ENCODE measurements at places on chromosomes 1 and 21.
A peak's percentile ranks its signal among the peaks of the same experiment; 100 is the strongest.

DNA sequence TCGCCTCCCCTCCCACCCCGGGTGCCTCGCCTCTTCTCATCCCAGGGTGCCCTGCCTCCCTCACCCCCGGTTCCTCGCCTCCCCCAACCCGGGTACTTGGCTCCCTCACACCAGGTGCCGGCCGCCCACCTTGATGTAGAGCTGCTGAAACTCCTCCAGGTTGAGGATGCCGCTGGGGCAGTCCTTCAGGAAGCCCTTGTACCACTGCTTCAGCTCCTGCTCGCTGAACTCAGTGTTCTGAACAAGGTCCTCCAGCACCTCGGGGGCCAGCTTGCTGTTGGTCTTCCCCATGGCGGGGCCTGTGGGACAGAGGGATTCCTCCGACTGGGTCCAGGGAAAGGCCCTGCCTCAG, 6.9 kb downstream of the HPCAL4 start:
- no peak overlapping the region for H3K27ac ChIP-seq
- DNase-seq, result no peak
- no peak overlapping the region for H3K4me3 ChIP-seq
- H3K36me3 ChIP-seq, result no peaks in the 10 kb centered on the region
- no peaks in the 10 kb centered on the region for H3K4me1 ChIP-seq

DNA sequence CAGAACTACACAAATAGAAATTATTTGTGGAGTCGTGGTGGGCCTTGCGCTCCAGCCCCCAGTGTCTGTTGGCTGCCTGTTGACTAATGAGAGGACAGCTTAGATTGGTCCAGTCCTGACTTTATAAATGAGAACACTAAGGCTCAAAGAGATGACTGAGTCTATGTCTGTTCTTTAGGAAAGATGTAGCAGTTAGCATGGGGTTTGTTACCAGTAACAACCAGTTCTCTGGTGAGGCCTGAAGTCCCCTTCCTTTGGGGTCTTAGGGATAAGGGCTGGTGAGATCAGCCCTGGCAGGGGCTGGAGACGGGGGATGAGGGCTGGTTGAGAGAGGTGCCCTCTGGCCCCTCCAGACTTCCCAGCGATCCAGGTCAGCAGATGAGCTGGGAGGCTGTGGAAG, 9.1 kb downstream of the TOR3A start:
- H3K27ac ChIP-seq, result peak overlapping the region; percentile 41
- H3K4me3 ChIP-seq, result no peak overlapping the region
- peaks cover 20% of the 10 kb centered on the region for H3K36me3 ChIP-seq
- no peaks in the 10 kb centered on the region for H3K27me3 ChIP-seq
- H3K4me1 ChIP-seq, result peaks cover 11% of the 10 kb centered on the region

- H3K27ac ChIP-seq, result no peak overlapping the region
- H3K27me3 ChIP-seq, result no peaks in the 10 kb centered on the region
- DNase-seq, result no peak
- H3K4me3 ChIP-seq, result no peak overlapping the region
Observed at GRCh38 chr1:220655961-220656740, 34.0 kb upstream of the C1orf115 start.

GRCh38 chr21:33668180-33668579, 25.9 kb downstream of the ITSN1 start:
- no peak overlapping the region for H3K4me3 ChIP-seq
- H3K27ac ChIP-seq, result no peak overlapping the region
- DNase-seq, result no peak
- no peaks in the 10 kb centered on the region for H3K36me3 ChIP-seq

- H3K27ac ChIP-seq, result peak overlapping the region; percentile 83
- no peak overlapping the region for H3K4me3 ChIP-seq
Observed at GRCh38 chr1:9238550-9238949, 4.0 kb downstream of the H6PD start.

- no peaks in the 10 kb centered on the region for H3K36me3 ChIP-seq
- H3K27me3 ChIP-seq, result no peaks in the 10 kb centered on the region
- no peak overlapping the region for H3K4me3 ChIP-seq
Observed at GRCh38 chr1:84918726-84919336, 25.8 kb upstream of the LPAR3 start.

DNA sequence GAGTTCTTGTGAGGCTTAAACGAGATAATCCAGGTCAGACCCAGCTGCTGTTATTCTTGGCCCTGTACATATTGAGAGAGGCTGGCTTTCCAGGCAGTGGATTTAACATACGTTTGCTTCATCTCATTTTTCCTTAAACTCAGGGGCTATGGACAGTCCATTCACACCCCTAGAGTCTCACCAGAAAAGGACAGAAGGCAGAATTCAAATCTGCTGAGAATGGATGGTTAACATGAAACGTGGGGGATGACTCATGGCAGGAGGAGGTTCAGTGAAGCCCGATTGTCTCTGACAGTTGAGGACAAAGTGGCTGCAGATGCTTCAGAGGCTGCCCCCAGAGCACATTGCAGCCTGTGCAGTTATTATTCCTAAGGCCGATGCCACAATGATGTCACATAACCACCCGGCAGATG, 39.5 kb downstream of the TGFB2 start:
- DNase-seq, result no peak
- no peaks in the 10 kb centered on the region for H3K36me3 ChIP-seq
- H3K27me3 ChIP-seq, result no peaks in the 10 kb centered on the region
- H3K27ac ChIP-seq, result no peak overlapping the region
- no peak overlapping the region for H3K4me3 ChIP-seq

Data from sigmoid colon (tissue), 7 donors.